ENCODE measurements at places on chromosomes 7 and 10. TPM values are rescaled to one million over a fixed set of nuclear protein-coding genes. Genes with fewer than 3 reads are reported as not detected.

SLC35G1 gene
- 2.9 TPM for total RNA-seq

ARHGAP22 gene
- total RNA-seq = 37.4 TPM

RBM20 gene
- total RNA-seq = 0.15 TPM

POLR1F gene
- total RNA-seq = 21.0 TPM

EN2 gene
- total RNA-seq = not detected

ABI1 gene
- total RNA-seq = 44.2 TPM

HEPACAM2 gene
- total RNA-seq = not detected

ECHDC3 gene
- 20.0 TPM for total RNA-seq

MYO3A gene
- total RNA-seq = not detected

MMRN2 gene
- total RNA-seq = 199 TPM

CAMK2G gene
- total RNA-seq = 23.1 TPM

CLCN1 gene
- not detected for total RNA-seq

TMEM178B gene
- total RNA-seq = not detected

CUZD1 gene
- 1.5 TPM for total RNA-seq

HTR7 gene
- total RNA-seq = not detected

TBX20 gene
- not detected for total RNA-seq

POLR2J2 gene
- not detected for total RNA-seq

ACTL6B gene
- total RNA-seq = not detected

INMT gene
- 0.27 TPM for total RNA-seq

DGKI gene
- total RNA-seq = 0.20 TPM

CCDC136 gene
- total RNA-seq = 0.07 TPM

AS3MT gene
- 1.1 TPM for total RNA-seq

ARHGEF35 gene
- 0.73 TPM for total RNA-seq

FZD1 gene
- total RNA-seq = 6.0 TPM

ZNF786 gene
- total RNA-seq = 4.7 TPM

EZH2 gene
- total RNA-seq = 8.1 TPM

CDK1 gene
- 84.0 TPM for total RNA-seq

TBXAS1 gene
- 0.67 TPM for total RNA-seq

PLEKHS1 gene
- not detected for total RNA-seq

AOC1 gene
- not detected for total RNA-seq

TM9SF3 gene
- total RNA-seq = 64.2 TPM

Measured in mammary microvascular endothelial cell (primary cell).